ENCODE measurements at places on chromosomes 5 and 9.

DNA sequence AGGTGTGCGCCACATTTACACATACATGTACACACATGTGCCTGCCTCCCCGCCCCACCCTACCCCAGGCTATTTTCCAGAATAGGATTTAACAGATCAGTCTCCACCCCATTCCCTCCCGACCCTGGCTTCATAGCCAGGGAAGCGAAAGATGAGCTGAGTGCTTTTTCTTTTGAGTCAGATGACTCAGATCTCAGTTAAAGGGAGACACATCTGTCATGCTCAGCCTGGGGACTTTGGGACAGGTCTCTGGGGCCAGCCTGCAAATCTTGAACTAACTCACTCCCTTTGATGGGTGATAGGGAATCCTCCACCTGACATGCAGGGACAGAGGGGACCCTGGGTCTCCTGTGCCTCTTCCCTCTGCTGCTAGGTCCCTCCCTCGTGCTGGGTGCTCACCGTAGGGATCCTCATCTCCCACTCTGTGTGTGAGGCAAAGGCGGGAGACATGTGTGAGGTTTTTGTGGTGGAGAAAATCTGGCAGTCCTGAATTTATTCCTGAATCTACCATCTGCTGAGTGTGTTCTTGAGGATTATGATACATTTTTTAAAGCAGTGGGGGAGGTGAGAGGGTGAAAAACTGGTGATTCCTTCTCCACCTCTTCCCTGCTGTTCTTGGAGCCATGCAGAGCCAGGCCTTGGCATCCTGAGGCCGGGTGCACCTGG, 37.7 kb downstream of the NEUROG1 start:
- DNase-seq = no peak

DNA sequence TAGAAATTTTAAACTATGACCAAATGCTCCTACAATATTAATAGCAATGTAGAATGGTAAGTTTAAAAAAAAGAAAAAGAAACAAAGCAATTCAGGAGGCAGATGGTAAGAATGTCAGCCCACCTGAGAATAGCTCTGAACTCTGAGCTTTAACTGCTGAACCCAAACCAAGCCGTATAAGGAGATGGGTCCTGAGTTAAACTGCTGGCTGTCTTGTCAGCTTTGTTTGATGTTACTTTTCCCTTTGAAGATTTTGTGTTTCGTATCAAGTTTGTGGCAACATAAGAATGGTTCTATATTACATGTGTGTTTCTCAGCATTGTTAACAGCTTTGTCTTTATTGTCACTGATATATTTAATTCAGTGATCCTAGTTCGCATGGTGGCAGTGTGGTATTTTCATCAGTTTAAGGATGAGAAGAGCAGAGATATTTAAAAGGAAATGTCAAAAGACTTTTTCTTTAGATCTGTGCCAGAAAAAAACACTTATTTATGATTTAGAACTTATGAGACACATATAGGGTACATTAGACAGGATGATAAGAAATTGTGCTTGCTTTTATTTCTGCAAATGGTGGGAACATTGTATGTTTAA, 390.1 kb downstream of the CCDC171 start:
- no peak for DNase-seq

GRCh38 chr9:114181607-114182409, 26.5 kb downstream of the COL27A1 start:
- no peak for DNase-seq

DNA sequence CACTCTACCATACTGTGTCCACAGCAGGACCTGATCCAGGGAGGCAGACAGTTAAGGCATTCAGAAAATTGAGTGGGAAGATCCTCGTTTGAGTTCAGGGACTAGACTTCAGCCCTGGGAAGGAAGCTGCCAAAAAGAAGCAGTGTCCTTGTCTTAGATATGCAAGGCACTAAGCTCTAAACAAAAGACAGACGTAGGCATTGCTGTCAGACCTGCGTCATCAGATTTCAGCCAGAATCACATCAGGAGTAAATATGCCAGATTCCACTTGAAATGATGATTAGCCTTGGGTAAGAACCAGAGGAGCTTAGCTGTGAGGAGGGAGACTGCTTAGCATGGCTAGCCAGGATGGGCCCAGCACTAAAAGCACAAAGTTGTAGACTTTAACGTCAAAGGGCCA, 56.7 kb downstream of the MAMDC2 start:
- DNase-seq = no peak

- no peak for DNase-seq
These were observed 1356.3 kb upstream of the ACO1 start for GRCh38 chr9:31028137-31028536.

- DNase-seq = no peak
These were observed 69.0 kb upstream of the ZSWIM6 start for GRCh38 chr5:61263072-61263471.

- no peak for DNase-seq
These were observed 258.8 kb upstream of the ZNF608 start for GRCh38 chr5:125005266-125005665.

DNA sequence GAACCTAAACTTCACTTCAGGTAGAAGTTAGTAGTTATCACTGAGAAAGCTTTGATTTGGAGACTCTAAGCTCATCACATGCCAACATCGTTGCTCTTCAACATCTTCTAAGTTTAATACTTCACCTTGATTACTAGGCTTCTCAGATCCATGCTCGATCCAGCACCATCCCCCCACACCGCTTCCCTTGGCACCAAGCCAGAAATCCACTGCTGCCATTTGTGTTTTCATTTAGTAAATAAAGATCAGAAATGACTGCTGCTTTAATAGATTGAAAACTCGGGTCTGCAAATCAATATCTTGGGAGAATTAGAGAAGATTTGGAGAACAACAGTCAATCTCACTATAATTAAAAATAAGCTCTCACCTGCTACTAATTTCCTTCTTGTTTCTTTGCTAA, 214.7 kb upstream of the NR4A3 start:
- no peak for DNase-seq

GRCh38 chr9:133437753-133438531, 15.8 kb downstream of the ADAMTS13 start:
- DNase-seq = no peak

DNA sequence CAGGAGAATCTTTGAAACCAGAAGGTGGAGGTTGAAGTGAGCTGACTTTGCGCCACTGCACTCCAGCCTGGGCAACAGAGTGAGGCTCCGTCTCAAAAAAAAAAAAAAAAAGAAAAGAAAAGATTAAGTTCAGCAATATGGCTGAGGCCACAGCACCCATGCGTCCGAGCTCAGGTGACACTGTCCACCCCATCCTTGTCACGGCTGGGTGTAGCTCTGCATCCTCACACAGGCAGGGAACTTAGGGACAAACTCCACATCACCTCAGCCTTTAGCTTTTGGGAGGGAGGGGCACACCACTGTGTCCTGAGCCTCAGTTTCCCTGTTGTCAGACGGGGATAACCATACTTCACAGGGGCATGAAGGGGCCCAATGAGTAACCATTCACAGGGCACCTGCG, 15.5 kb downstream of the FGD3 start:
- no peak for DNase-seq

GRCh38 chr5:14066326-14066725, 76.8 kb upstream of the TRIO start:
- DNase-seq = no peak

- DNase-seq = no peak
These were observed 131.5 kb downstream of the DOCK8 start for GRCh38 chr9:346111-346571.

- no peak for DNase-seq
These were observed 166.6 kb downstream of the ROR2 start for GRCh38 chr9:91783411-91783810.

DNA sequence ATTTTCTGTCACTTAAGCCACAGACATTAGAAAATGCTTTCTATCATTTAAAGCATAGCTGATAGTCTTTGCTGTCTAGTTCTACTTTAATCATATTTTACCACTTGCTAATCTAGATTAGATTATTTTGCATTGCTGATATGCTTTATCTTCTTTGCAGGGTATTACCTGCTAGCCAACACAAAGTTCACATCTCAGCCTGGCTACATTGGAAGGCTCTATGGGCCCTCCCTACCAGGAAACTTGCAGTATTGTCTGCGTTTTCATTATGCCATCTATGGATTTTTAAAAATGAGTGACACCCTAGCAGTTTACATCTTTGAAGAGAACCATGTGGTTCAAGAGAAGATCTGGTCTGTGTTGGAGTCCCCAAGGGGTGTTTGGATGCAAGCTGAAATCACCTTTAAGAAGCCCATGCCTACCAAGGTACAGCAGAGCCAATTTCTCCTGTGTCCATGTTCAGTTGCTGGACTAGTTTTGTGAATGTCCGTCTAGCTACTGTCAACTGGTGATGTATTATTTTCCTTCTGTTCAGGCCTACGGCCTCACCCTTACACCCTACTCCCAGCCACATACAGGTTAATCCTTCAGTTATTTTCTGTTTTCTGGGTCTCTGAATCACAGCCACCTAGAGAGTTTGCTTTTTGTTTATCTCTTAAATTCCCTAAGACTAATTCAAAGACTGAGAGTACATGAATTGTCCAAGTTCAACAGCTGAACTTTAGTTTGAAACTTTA, 99.9 kb downstream of the MAMDC2 start:
- DNase-seq = no peak

DNA sequence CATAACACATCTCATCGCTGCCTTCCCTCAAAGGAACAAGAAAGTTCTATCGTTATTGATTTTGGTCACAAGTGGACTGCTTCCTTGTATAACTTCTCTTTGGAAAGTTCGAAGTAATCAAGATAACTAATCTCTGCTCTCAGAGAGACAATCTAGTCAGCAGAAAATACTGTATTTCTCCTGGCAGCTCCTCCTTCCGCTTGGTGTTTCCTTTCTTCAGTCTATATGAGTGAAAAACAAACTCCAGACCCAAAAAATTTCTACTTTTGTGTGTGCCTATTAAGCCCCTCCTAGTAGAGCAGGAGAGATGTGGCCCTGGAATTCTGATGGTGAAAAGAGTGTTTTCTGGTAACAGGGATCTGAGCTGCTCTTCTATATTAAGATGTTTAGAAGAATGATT, 24.5 kb downstream of the OSTF1 start:
- DNase-seq = no peak

GRCh38 chr9:91835216-91835615, 114.8 kb downstream of the ROR2 start:
- no peak for DNase-seq

- DNase-seq = no peak
These were observed 7.4 kb downstream of the FIBCD1 start for GRCh38 chr9:130931508-130932254.

Data from stimulated activated CD4-positive, alpha-beta T cell treated with anti-CD3 and anti-CD28 coated beads, Interleukin-12 subunit alpha, Interleukin-12 subunit beta, amount 100 ng/mL, for 24 hours (primary cell).